ENCODE measurements at places on chromosomes 2 and 18. TPM values are rescaled to one million over a fixed set of nuclear protein-coding genes. Genes with fewer than 3 reads are reported as not detected.

DNA sequence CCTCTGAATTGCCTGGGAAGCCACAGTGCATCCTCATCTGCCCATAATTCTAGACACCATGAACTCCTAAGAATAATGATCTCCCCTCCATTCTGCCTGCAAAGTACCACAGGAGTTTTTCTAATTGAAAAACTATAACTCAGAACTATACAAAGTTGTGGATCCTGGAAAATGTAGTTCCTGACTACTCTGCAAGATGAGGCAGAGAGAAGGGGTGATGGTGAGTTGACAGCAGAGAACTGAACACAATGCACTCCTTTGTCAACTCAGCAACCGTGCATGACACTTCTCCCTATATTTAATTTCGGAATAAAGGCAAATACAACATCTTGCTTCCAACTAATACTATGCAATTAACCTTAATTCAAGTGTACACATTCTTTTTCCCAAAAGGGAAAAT, 471.1 kb upstream of the FAM98A start:
- DNase-seq = no peak

DNA sequence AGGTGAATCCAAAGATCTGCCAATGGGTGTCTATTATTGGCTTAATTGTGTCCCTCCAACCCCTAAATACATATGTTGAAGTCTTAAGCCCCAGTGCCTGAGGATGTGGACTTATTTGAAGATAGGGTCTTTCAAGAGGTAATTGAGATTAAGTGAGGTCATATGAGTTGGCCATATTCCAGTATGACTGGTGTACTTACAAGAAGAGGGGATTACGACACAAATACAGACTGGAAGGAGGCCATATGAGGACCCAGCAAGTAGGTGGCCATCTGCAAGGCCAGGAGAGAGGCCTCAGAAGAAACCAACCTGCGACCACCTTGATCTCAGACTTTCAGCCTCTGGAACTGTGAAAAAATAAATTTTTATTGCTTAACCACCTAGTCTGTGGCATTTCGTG, 121.1 kb upstream of the FN1 start:
- peak; percentile 3 for DNase-seq

DNA sequence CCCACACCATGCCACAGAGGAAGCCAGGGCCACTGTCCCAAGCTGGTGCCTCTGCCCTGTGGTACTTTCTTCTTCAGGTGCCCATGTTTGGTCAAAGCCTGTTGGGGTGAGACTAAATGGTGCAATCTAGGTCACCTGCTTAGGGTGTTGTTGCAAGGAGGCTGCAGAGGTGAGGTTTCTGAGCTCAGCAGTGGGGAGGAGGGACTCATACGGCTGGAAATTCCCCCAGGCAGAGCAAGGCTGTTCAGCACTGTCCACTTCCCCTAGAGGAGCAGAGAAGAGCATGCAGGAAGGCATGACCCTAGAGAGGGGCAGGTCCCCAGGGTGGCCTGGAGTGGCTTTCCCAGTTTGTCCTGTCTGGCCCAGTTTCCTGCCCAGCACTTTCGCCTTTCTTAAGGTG, 211.0 kb downstream of the HAUS1 start:
- no peak for DNase-seq

DNA sequence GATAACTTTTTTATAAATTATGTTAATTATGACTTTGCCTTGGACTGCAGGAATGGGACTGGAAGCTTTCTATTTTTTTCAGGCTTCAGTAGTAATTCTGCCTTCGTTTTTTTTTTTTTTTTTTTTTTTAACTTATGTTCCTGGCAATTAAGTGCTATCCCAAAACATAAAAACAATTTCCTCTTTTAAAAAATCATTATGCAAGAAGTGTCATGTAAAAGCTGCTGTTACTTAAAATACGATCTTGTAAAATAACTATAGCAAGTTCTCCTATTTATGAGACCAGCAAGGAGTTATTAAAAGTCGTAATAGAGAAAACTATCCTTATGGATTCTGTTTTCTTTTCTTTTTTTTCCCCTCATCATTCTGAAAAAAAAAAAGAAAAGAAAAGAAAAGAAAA, 301.6 kb upstream of the FBXO11 start:
- no peak for DNase-seq

DNA sequence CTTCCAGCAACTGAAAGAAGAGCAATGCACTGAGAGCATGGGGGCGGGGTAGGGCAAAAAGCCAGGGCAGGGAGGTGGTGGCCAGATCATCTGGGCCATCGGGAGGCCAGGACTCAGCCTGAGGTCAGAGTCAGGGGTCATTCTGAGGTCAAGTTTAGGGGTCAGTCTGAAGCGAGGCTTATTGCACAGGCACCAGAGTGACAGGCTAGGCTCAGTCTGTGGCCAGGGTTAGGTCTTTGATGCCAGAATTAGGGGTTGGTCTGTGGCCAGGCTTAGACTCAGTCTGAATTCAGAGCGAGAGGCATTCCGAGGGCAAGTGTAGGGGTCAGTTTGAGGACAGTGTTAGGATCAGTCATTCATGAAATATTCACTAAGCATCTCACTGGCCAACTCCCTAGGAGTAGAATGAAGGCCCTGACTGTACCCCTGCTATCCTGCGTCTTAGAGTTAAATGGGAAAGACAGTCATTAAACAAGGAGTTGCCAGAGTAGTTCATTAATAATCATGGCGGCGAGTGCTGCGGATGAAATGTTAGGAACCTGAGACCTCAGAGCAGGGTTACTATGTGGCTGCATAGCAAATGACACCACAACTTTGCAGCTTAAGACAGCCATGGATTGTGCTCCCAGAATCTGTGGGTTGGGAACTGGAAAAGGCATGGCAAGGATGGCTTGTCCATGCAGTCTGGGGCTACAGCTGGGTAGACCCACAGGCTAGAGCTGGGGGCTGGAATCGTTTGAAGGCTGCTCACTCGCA, 198.7 kb downstream of the CYP26B1 start:
- no peak for DNase-seq

Gene PPP1CB
- total RNA-seq = 157 TPM

DNA sequence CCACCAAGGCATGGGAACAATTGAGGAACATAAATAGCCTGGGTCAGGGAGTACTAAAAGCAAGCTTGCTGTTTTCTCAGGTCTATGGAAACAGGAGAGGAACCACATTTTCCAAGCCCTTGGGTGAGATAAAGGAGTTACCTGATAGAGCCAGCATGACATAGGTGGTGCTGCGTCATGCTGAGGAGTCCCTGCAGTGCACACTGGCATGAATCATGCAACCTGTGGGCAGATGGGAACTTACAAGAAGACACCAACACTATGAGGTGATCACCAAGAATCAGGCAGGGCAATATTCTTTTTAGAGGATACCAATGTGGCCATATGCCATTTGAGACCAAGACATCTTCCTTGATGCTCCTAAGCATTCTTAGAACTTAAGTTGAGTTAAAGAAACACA, 531.8 kb downstream of the ZEB2 start:
- DNase-seq = no peak

- DNase-seq = no peak
These were observed 19.1 kb downstream of the PARD6G start for GRCh38 chr18:80228051-80228848.

Gene C2orf66
- not detected for total RNA-seq

DNA sequence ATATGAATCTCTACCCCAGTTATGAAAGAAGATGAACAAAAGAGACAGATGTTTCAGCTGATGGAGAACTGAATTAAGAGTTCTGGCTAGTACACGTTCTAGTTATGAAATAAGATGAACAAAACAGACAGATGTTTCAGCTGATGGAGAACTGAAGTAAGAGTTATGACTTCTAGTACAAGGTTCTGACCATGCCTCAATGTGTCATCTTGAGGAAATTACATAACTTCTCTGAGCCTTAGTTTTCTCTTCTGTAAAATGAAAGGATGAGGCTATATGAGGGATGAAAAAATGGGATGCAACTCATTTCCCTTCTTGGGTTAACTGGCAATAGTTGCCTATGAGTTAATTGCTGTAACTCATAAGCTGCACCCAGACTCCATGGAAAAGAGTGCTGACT, 92.9 kb upstream of the WDR75 start:
- DNase-seq = no peak

- no peak for DNase-seq
These were observed 1.1 kb upstream of the DUSP2 start for GRCh38 chr2:96146153-96146880.

Gene EGR4
- 0.07 TPM for total RNA-seq

- DNase-seq = no peak
These were observed 349.3 kb downstream of the ZNF516 start for GRCh38 chr18:76145521-76146376.

- peak; percentile 10 for DNase-seq
These were observed 1.0 kb upstream of the HDAC4 start for GRCh38 chr2:239401881-239402233.

GRCh38 chr2:64595397-64596176, 58.1 kb downstream of the SERTAD2 start:
- DNase-seq = no peak

Gene RAD51AP2
- total RNA-seq = not detected

- DNase-seq = no peak
These were observed 334.8 kb downstream of the CELF4 start for GRCh38 chr18:37230768-37231167.

DNA sequence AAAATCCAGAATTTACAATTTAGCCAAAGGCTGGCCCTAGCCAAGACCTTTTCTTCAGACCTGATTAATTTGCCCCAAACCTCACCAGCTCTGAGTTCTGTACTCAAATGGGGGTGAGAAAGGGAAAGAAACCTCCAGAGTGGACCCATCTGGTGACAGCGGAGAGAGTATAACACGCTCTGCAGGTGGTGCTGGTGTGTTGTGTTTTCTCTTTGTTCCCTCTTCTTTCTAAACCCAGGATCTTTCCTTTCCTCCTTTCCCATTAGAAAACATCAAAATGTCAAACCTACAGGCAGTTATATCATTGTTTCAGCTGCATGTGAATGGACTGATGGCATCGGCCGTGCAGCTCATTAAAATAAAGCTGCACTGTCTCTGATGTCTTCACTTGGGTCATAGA, 253.2 kb upstream of the SP5 start:
- DNase-seq = no peak

GRCh38 chr2:101518578-101519492, 43.9 kb upstream of the RFX8 start:
- DNase-seq = no peak

GRCh38 chr2:229282758-229283546, 11.9 kb upstream of the PID1 start:
- no peak for DNase-seq

GRCh38 chr18:2396162-2396505, 175.2 kb downstream of the METTL4 start:
- DNase-seq = no peak

- DNase-seq = no peak
These were observed 102.8 kb downstream of the RNF144A start for GRCh38 chr2:7020059-7020458.

GRCh38 chr2:27351802-27352598, 4.6 kb downstream of the GTF3C2 start:
- DNase-seq = no peak

- DNase-seq = no peak
These were observed 3.3 kb downstream of the INPP5D start for GRCh38 chr2:233063269-233063975.

Gene CDK15
- 6.4 TPM for total RNA-seq

GRCh38 chr18:21799721-21800120, 59.1 kb downstream of the MIB1 start:
- DNase-seq = no peak

GRCh38 chr2:182827182-182827879, 39.1 kb downstream of the FRZB start:
- no peak for DNase-seq

GRCh38 chr18:13359210-13359609, 140.7 kb downstream of the LDLRAD4 start:
- no peak for DNase-seq

DNA sequence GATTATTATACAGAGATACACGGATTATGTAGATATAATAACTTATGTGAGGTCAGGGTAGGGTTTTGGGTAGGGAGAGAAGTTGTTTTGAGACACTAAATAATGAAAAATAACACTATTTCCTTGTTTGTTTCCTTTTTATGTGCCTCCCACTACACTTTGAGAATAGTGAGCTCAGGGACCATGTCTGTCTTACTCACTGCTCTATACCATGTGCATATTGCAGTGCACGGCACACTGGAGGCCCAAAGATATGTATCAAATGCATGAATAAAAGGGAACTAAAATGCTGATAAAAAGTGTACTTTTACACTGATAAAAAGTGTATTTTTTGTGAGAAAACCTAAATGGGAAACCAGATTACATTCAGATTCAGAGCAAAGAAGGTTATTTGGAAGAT, 151.4 kb upstream of the NABP1 start:
- DNase-seq = no peak

GRCh38 chr2:64738026-64738425, 84.3 kb upstream of the SERTAD2 start:
- no peak for DNase-seq

DNA sequence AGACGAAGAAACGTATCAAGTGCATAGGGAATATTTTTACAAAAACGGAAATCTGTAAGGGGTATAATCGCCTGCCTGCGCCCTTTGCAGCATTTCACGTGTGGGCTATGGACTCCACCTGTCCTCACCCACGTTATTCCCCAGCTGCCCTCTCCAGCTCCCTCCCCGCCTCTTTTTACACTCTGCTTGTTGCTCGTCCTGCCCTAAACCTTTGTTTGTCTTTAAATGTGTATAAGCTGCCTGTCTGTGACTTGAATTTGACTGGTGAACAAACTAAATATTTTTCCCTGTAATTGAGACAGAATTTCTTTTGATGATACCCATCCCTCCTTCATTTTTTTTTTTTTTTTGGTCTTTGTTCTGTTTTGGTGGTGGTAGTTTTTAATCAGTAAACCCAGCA, 169.4 kb upstream of the SIX3 start:
- DNase-seq = no peak

DNA sequence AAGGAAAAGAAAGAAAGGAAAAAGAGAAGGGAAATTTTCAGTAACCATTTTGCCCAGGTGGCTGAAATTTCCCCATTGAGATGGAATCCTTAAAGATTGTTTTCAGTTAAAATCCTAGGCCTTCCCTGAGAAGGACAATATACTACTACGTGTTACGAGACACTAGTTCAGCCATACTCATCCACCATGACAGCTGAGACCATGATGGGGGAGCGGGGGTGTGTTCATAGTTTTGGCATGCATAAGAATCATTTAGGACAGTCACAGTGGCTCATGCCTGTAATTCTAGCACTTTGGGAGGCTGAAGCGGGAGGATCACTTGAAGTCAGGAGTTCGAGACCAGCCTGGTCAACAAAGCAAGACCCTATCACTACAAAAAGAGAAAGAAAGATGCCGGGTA, 28.0 kb downstream of the PLA2R1 start:
- DNase-seq = no peak

Gene KIF3C
- 26.3 TPM for total RNA-seq

Gene CCDC141
- total RNA-seq = not detected

- DNase-seq = no peak
These were observed 557.3 kb upstream of the SALL3 start for GRCh38 chr18:78422336-78422735.

Measured in epithelial cell of proximal tubule (primary cell).